ENCODE measurements at places on chromosomes 4 and X.

DNA sequence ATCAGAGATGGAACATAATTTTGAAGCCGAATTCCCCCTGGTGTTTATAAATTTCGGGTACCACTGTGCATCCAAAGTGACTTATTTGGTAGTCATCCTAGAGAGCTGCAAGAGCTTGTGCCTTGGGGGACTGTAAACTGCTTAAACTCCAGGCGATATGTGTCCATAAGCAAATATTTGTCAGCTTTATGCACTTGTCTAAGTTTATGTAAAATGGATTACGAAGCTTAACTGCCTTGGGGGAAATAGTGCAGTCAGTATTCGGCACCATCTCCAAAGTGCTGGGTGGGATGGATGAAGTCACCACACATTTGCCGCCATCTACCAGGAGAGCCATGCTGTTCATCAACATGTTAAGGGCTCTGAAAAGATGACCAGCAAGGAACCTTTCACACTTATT is 65.9 kb downstream of the CC2D2A start:
- DNase-seq = no peak

- no peak for DNase-seq
Measured at GRCh38 chr4:149426461-149426860, 389.2 kb downstream of the IQCM start.

GRCh38 chrX:83416273-83416672 is 91.8 kb upstream of the POU3F4 start:
- no peak for DNase-seq

- DNase-seq = peak; percentile 41
Measured at GRCh38 chrX:79138658-79139241, 5.7 kb upstream of the GPR174 start.

DNA sequence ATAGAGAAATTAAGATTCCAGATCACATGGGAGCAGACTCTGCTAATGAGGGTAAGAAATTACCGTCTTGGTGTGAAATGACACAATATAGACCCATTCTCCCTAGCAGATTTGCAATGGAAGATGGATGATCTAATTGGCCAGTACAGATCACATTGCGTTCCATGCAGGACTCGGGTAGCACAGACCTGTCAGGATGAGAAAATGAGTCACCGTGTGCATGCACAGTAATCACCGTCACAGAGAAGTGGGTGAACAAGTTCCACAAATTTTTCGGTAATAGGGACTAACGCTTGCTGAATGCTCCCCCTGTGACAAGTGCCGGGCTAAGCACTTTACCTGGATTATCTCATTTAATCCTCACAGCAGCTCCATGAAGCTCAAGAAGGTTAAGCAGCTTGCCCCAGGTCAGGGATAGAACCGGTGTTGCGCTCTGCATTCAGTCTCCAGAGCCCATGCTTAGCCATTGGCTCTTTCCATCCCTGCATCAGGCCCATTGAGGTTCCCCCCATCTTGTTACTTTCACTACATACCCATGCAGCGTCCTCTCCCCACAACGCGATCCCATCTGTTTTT is 375.6 kb downstream of the FBXW7 start:
- DNase-seq = no peak

GRCh38 chr4:48342606-48342880 is 1.2 kb downstream of the SLAIN2 start:
- DNase-seq = peak; percentile 4

- no peak for DNase-seq
Measured at GRCh38 chr4:169826634-169827187, 69.0 kb upstream of the HPF1 start.

DNA sequence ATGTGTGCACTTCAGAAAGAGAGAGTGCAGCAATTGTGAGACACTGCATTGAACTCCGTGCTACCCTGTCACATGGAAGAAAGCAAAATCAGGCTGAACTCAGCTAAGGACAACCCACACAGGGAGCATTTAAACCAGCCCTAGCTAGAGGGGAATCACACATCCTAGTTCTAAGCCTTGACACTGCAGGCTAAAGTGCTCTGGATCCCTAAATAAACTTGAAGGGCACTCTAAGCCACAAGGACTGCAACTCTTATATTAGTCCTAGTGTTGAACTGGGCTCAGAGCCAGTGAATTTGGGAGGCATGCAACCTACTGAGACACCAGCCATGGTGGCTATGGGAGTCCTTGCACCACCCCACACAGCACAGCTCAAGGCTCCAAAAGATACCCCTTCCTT is 311.9 kb downstream of the OPHN1 start:
- no peak for DNase-seq

GRCh38 chr4:70680934-70681333 is 7.4 kb upstream of the UTP3 start:
- no peak for DNase-seq

- DNase-seq = no peak
Measured at GRCh38 chr4:148574502-148574901, 132.3 kb upstream of the NR3C2 start.

DNA sequence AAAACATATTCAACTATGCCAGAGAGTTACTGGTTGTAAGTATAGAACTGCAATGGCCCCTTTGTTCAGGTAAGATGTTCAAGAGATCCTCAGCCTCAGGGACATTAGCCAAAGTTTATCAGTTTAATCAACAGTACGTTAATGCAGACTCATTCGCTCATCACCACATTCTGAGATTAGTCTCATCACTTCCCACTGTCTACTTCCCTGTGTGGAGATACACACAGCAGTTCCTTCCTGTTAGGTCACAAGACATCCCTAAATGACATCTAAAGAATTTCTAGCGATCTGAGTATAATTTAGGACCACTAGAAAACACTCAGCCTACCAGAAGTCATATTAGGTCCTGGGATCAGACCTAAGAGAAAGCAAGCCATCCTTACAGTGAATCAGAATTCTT is 10.4 kb downstream of the SLC10A7 start:
- peak; percentile 54 for DNase-seq

Measured in suppressor macrophage treated with lipopolysaccharide for 1 hour (primary cell).